ENCODE measurements at places on chromosomes 11 and 22.

DNA sequence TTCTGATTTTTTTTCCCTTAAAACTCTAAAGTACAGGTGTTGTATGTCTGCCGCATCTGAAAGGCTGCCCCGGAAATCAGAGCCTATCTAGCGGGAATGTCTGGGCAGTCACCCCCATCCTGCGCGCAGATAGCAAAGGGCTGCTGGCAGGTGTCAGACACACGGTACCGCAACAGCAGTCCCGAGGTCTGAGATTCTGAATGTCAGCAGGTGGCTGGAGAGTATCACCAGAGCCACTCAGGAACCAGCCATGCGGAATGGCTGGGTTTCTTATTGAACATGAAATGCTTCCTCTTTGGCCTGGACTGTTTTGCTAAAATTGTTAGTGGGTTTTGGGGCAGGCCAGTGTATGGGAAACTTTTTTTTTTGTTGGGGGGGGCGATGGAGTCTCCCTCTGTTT is 53.3 kb downstream of the CERK start:
- peak; percentile 45 for DNase-seq

DNA sequence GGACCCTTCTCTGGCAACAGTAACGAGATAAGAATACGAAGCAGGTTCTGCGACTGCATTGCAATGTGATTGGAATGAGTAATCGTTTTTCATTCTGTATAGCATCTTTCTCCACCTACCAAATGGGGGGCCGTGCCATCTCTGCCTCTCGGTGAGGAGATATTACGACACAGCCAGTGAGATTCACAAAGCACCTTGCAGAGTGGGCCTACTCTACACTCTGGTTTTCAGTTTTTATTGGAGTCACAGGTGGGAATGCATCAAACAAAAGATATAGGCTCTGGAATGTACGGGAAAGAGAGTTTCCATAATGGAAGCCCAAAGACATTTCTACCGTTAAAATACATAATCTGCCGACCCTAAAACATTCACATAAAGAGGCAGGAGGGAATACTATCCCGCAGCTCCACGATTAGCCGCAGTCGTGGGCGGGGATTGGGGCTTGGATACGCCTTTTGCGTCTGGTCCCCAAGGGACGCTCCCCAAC is 423 bp upstream of the RTN3 start:
- DNase-seq: peak; percentile 91

DNA sequence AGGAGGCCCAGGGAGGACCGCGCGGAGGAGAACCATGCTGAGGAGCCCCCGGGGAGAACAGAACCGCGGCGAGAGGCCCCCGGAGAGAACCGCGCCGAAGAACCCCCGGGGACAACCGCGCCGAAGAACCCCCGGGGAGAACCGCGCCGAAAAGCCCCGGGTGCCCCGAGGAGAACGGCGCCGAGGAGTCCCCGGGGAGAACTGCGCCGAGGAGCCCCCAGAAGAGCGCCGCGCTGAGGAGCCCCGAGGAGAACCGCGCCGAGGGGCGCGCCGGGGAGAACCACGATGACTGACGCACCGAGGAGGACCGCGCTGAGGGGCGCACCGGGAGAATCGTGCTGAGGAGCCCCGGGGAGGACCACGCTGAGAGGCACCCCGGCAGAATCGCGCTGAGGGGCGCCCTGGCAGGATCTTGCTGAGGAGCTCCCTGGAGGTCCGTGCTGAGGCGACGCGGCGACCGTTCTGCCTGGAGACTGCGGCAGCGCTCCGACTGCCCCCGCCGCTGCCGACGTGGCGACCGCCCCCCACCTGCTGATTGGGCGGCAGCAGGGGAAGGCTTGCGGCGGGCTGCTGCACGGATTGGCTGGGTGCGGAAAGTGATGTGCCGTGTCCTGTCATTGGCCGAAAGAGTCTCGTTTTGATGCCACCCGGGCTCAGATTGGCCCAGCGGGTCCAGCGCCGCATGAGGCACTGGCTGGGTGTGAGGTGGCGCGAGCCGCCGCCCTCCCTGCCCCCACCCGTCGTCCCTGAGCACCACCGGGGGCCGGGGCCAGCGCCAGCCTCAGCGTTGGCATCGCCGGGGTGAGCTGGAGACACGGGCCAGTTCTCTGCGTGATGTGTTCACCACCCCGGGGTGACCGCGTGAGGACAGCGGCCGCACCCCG is at the start of gene KCNQ1OT1:
TSS of gene KCNQ1OT1 (minus strand) at position 464 of the 884 bp plus-strand sequence.
- DNase-seq: peak; percentile 55

GRCh38 chr11:66891851-66892660 is 35.2 kb downstream of the LRFN4 start:
- DNase-seq: peak; percentile 27

DNA sequence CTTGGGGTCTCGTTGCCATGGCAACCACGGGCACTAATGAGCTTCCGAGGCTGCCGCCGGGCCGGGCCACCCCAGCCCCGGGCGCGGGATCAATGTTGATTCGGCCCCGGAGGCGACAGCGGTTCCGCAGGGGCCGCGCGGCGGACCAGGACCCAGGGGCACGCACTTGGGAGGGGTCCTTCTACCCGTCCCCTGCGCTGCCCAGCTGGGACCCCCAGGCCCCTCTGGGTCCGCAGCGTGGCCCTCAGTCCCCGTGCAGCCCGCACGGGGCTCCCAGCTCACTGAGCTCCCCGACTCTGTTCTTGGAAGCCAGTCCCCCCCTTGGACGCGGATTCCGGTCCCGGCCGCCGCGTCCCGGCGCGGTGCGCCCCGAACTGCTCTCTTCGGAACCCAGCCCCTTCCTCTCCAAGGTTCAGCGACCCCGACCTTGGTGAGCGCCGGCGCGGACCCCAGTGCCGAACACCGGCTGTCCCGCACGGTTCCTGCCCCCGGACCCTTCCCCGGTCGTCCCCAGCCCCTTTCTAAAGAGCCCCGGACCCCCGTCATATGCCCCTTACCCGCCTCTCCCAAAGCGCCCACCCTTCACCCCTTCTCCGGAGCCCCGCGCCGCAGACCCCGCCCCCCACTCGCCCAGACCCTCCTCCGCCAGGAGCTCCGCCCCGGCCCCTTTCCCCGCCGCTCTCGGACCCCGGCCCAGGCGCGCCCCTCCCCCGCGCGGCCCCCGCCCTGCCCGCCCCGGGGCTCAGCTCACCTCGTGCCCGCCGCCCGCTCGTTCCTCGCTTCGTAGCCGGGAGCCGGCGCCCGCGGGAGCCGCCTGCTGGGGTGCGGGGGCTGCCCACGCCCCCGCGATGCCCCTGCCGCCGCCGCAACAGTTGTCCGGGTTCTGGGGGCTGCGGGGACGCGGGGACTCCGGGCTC is 18.3 kb upstream of the SHISAL1 start:
- no peak for DNase-seq

DNA sequence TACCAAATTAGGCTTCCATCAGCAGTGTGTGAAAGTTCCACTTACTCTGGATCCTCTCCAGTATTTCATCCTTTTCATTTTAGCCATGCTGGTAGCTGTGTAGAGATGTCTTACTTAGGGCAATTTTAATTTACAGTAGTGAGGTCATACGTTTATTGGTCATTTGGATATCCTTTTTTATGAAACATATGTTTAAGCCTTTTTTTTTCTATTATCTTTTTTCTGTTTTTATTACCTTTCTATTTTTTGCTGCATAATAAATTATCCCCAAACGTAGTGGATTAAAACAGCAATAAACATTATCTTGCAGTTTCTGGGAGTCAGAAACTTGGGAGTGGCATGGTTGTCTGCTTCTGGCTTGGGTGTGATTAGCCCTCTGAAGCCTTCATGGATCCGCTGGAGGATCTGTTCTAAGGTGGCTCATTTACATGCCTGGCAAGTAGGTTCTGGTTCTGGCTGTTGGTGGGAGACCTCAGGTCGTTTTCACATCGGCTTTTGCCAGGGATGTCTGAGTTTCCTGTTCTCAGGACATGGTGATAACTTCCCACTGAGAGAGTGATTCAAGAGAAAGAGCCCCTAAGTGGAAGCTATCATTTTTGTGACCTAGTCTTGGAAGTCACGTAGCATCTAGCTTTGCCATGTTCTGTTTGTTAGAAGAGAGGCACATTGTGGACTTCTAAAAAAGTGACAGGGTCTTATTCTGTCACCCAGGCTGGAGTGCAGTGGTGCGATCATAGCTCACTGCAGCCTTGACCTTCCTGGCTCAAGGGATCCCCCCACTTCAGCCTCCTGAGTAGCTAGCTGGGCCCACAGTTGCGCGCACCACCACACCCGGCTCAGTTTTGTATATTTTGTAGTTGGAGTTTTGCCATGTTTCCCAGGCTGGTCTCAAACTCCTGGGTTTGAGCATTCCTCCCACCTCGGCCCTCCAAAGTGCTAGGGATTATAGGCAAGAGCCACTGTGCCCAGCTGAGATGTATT is 38.6 kb downstream of the PPP6R3 start:
- no peak for DNase-seq

- DNase-seq: no peak
Measured at GRCh38 chr11:35115688-35116030, 23.3 kb upstream of the CD44 start.

DNA sequence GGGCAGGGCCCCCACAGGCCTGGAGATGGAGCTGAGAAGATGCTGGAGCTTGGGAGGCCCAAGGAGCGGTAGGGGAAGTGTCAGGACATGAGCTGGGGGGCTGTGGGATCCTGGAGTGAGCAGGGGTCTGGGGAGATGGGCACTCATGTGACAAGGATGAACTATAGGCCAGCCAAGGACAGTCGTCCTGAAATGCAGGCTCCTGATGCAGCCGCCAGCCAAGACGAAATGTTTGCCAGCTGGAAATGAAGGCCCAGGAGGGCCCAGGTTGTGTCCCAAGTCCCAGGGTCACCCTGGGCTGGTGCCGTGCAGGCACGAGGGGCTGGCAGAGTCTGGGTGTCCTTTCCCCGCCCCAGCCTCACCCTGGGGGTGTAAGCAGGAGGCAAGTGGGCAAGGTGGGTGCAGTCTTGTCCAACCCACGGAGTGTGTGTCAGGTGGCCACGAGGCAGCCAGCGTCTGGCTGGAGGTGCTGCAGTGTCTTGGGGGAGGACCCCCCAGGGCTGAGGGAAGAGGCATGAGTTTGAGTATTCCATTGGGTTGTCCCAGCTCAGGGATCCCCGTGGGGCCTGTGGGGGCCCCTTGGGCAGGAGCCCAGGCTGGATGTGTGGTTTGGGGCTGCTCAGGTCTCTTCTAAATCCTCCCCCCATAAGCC is 21.4 kb downstream of the MRGPRG start:
- no peak for DNase-seq

DNA sequence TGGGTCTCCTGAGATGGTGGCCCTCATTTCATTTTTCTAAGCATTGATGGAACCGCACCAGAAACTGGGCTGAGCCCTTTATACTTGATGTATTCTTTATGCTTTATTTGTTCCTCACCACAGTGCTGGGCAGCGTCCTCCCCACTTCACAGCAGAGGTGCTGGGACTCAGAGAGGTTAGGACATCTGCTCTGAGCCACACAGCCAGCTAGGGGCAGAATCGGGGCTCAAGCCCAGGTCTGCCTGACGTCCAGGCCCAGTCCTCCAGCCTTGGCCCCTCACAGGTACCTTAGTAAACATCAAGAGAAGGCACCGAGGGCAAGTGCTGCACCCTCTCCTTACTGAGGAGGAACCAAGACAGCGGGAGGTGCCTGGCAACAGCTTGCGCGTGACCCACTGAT is 20.2 kb upstream of the SHISAL1 start:
- DNase-seq: no peak

DNA sequence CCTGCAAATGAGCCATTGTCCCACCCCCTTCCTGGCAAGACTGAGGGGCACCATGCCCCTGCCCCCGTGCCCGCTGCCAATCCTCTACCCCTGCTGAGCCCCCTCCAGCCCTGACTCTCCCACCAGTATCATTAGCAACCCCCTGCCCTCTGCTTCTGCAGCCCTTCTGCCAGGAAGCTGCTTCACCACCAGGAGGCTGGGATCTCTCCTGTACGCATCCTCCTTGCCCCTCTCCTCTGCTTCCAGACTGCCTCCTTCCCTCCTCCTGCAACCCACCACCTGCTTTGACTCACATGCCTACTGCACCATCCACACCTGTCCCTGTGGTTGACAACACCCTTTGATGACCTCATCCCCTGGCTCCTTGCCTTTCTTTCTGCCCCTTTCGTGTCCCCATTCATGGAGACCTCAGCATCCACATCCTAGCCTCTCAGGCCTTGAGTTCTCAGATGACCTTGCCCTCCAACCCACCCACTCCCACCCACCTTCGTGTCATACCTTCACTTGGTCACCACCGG is 13.4 kb upstream of the PNPLA3 start:
- DNase-seq: no peak

- no peak for DNase-seq
Measured at GRCh38 chr11:122095681-122096262, 20.2 kb downstream of the BLID start.

GRCh38 chr22:47781427-47782111 is 1019.1 kb downstream of the TBC1D22A start:
- no peak for DNase-seq

DNA sequence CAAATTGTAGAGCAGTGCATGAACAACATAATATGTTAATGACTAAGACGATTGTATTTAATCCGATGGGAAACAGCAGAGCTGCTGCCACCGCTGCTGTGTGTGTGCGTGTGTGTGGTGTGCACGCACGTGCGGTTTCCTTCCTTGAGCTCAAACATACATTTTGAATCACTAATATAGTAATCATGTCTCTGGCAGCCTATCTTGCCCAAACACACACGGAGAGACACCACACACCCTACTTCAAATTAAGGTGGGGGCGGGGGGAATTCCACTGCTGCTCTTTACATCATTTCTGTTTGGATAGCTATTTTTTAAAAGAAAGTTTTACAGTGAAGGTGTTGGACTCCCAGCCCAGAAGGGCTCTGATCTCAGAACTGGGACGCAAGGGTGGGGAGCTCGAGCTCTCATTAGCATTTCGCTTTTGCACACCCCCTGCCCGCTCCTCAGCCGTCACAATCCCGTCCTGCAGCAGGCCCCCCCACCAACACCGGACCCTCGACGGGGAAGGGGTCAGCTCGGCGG is 651 bp upstream of the FAM83F start:
- no peak for DNase-seq

DNA sequence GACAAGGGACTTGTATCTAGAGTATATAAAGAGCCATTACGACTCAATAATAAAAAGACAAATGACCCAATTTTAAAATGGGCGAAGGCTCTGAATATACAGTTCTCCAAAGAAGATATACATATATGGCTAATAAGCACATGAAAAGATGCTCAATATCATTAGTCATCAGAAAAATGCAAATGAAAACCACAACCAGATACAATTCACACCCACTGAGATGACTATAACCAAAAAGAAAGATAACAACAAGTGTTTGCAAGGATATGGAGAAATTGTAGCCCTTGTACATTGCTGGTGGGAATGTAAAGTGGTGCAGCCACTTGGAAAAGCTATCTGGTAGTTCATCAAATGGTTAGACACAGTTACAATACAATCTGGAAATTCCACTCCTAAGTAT is 96.3 kb downstream of the TRIM29 start:
- no peak for DNase-seq

GRCh38 chr22:47047321-47048122 is 285.1 kb downstream of the TBC1D22A start:
- no peak for DNase-seq

GRCh38 chr22:35625763-35626432 is 8.8 kb upstream of the MB start:
- no peak for DNase-seq

- no peak for DNase-seq
Measured at GRCh38 chr11:87437844-87438223, 400.1 kb downstream of the TMEM135 start.

GRCh38 chr11:11946878-11947277 is 61.5 kb downstream of the DKK3 start:
- DNase-seq: no peak

- no peak for DNase-seq
Measured at GRCh38 chr11:2803186-2804091, 82.1 kb downstream of the CDKN1C start.

GRCh38 chr11:32529994-32530588 is 53.5 kb upstream of the EIF3M start:
- no peak for DNase-seq

- DNase-seq: no peak
Measured at GRCh38 chr11:17604915-17605233, 57.8 kb downstream of the OTOG start.

- no peak for DNase-seq
Measured at GRCh38 chr11:8724682-8725081, 42.1 kb downstream of the RPL27A start.
